ENCODE measurements at places on chromosomes 4 and X.

DNA sequence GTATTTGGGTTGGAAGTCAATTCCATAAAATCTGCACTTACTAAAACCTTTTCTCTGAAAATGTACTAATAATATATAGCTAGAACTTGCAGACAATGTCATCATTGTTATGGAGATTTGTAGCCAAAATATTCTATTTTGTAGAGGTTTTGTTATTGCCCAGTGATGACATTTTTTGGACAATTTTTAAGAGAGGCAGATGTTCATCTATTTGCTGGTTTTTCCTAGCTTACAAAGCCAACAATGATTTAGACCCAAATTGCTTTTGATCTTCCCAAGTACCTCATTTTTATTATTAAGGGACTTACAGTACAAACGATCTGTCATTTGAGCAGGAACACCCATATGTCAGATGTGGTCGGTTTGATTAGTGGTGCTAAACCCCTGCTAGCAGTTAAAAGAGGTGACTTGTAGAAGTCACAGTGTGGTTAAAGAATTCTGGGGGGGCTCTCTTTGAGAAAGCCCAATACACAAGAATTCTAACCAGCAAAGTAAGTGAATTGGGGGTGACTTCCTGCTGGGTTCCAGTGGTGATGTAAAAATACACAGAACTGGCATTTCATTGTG lies 136.2 kb downstream of the KIT start:
- no peak for DNase-seq

DNA sequence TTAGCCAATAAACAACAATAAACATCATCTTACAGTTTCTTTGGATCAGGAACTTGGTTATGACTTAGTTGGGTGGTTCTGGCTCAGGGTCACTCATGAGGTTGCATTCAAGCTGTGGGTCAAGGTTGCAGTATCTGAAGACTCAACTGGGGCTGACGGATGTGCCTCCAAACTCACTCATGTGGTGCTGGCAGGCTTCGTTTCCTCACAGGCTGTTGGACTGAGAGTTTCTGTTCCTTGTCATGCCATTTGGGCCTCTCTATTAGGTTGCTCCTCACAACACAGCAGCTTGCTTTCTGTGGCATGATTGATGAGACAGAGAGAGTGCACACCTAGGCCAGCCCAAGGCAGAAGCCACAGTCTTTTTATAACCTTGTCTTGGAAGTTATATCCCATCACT lies 20.7 kb downstream of the FRMPD3 start:
- DNase-seq, result no peak

- no peak for DNase-seq
Observed at GRCh38 chr4:73718375-73719373, 21.7 kb upstream of the CXCL8 start.

DNA sequence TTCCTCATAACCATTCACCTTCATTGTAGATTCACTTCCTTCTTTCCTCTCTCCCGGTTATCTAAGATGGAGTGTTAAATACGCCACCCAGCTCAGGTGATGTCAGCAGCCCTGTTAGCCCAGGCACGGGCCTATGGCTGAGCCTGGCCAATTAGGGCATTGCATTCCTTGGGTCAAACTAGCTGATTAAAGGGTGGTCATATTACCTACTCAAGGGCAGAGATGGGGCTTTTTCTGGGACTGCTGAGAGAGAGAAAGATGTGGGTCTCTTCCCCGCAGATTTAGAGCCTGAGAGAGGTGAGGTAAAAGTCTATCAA lies 39.9 kb upstream of the AFAP1 start:
- DNase-seq, result no peak

- DNase-seq, result no peak
Observed at GRCh38 chr4:93103042-93103441, 725.5 kb upstream of the ATOH1 start.

DNA sequence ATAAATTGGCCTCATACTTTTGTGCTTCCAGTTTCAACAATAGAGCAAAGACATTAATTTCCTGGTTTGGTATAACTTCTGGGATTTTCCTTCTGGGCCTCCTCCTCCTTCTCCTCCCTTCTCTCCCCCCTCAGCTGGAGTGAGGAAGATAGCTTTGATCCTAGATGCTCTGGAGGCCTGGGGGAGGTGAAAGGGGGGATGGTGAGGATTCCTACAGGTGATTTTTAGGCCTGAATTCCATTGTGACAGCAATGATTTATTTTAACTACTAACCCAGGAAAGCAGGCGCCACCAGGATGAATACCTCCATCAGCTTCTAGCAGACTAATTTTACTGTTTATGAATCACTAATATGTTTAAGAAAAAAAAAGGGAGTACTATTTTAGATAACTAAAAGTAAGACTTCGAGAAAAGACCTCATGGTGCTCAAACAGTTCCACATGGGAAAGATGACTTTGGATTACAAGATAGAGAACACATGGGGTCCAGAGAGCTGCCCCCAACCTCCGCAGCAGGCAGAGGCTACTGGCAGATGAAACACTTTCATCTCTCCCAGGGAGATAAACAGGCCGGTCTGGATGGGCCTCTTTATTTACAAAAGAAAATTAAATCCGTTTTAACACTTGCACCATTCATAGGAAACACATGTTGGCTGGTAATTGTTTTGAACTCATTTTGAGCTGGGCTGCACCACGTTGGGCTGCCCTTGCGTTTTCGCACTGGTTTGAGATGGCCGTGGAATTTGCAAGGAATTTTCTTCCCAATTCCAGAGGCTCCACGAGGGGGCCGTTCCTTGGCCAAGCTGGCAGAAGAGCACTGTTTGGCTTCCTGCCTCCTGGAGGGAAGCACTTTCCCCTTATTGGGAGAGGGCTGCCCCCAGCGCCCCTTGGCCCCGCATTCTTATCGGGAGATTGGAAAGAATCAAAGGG lies 125.1 kb upstream of the STX18 start:
- DNase-seq, result peak; percentile 28

GRCh38 chr4:153809916-153810810 lies 21.3 kb upstream of the SFRP2 start:
- DNase-seq, result no peak

DNA sequence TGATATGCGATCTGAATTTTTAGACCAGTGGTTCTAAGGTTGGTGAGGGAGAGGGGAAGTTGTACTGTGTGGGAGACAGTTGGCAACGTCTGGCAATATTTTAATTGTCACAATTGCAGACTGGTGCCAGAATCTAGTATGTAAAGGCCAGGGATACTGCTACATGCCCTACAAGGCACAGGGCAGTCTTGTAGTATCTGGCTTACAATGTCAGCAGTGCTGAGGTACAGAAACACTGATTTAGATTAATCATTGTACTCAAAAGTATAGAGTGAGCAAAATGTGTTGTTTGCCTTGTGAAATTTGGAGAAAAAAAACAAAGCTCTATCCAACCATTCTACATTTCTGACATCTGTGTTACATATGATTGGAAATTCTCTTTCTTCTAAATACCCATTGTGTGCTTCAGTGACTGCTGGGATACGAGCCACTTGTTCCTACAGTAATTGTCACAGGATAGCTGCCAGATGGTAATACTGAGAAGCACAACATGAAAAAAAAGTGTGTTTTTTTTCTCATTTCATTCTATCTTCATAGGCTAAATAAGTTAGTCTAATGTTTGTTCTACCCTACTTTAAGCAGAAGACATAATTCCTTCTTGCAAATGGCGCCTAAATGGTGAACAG lies 526.7 kb upstream of the AGA start:
- DNase-seq, result no peak

DNA sequence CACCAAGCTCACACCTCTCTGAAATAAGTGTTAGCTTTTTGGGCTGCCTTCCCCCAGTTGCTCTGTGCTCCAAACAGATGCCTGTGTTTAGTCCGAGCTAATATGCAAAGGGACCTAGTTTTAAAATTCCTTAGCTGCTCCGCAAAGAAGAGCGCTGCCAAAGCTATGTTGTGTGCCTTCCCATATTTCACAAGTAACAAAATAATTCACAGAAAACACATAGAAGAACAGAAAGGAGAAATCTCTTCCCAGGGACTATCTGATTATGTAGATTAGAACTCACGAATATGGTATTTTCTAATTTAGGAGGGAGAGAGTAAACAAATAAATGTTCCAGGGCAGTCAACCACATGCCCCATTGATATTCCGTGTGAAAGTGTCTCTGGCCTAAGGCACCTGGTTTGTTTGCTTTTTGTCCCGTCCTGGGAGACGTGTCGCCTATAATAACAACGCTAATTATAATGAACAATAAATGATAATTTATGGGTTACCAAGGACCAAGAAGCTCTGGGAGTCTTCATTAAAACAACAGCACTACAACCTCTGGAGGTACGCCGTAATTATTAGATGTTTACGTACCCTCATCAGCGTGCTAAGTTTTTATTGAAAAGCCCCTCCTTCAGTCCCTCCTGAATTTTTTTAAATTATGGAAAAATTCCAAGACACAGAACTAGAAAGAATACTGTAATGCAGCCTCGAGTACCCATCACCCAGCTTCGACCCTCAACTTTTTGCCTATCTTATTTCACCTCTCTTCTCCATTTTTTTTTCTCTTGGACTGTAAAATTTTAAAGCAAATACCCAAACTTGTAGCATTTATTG lies 1.2 kb upstream of the CCNG2 start:
- no peak for DNase-seq

- no peak for DNase-seq
Observed at GRCh38 chr4:148053298-148054003, 321.6 kb downstream of the ARHGAP10 start.

DNA sequence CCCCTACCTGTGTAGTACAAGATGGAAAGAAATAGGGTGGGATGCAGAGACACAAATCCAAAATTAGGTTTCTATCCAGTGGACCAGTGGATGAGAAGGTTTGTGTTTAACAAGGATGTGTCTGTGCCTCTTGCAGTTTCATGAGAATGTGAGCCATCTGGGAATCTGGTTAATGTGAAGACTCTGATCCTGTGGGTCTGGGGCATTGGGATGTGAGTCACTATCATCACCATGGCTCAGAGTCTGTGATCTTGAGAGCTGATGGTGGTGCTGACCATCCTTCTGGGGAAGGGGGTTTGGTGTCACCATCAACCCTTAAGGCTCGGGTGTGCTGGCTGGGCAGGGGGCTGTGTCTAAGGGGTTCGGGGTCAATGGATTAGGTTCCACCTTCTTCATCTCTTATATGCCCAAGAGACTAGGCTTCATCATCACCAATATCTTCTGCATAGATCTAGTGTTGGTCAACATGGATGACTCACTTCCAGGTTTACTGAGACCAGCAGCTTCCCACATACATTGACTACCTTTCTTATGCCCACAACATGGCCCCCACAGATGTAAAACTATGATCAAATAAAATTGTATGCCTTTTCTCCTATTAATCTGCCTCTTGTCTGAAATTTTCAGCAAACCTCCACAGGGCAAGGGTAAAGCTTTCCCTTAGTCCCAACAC lies 65.7 kb upstream of the MID1 start:
- DNase-seq, result no peak

GRCh38 chrX:10450229-10450958 lies 170.0 kb downstream of the MID1 start:
- no peak for DNase-seq

- DNase-seq, result no peak
Observed at GRCh38 chr4:87806520-87806919, 7.2 kb downstream of the IBSP start.

- peak; percentile 15 for DNase-seq
Observed at GRCh38 chr4:81040012-81040659, 9.6 kb downstream of the BMP3 start.

GRCh38 chrX:111007238-111007637 lies 88.8 kb upstream of the PAK3 start:
- no peak for DNase-seq

DNA sequence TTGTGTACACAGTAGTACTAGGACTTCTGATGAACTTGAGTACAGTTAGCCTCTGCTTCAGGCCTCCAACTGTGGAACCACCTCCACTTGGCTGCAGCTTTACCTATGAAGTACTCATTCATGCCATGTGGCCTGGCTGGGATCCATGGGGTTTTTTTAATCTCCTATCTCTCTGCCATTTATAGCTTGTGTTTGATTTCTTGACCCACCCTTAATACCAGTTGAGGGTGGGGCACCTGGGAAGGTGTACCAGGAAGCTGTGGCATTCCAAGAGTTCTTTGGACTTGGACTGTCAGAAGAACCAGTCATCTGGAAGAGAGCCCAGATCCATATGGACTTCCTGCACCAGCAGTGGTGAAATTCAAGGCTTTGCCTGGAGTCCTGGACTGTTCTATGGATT lies 230.1 kb downstream of the SHROOM3 start:
- no peak for DNase-seq

- no peak for DNase-seq
Observed at GRCh38 chr4:74638689-74639088, 155.6 kb downstream of the BTC start.

GRCh38 chrX:53223068-53223693 lies 1.8 kb downstream of the KDM5C start:
- DNase-seq, result no peak

GRCh38 chr4:86442881-86443280 lies 83.0 kb upstream of the MAPK10 start:
- DNase-seq, result no peak

DNA sequence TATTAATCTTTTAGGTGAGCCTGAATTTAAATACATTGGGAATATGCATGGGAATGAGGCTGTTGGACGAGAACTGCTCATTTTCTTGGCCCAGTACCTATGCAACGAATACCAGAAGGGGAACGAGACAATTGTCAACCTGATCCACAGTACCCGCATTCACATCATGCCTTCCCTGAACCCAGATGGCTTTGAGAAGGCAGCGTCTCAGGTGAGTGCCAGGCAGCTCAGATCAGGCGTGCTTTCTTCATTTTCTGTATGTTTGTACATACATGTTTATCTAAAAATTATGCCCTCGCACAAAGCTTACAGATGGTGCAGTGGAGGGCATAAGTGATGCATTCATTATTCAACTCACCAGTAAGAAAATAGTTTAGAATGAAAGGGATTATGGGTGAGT lies 85.6 kb downstream of the CPE start:
- DNase-seq, result no peak

DNA sequence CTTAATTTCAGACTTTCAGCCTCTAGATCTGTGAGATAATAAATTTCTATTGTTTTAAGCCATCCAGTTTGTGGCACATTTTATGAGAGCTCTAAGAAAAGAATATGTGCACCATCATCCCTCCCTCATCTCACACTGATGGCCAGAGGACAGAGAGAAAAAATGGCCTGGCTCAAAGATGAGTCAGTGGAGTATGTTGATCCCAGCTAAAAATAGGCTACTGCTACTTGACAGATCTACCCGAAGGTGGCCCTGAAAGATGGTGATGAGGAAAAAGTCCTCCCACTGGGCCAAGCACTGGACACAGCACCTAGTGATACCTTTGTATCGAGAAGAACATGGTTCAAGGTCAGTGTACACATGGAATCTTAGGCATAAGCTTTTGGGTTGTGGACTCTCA lies 38.2 kb upstream of the DCTD start:
- DNase-seq, result no peak

- no peak for DNase-seq
Observed at GRCh38 chrX:17028356-17028755, 81.9 kb downstream of the REPS2 start.

- no peak for DNase-seq
Observed at GRCh38 chr4:118997601-118998000, 108.9 kb downstream of the SYNPO2 start.

GRCh38 chrX:154378059-154378798 lies 866 bp upstream of the EMD start:
- DNase-seq, result peak; percentile 85

Measured in SK-N-SH (cell line).